ENCODE measurements at places on chromosomes 2 and 18.

- DNase-seq = no peak
Measured at GRCh38 chr2:151765760-151766410, 31.6 kb upstream of the NEB start.

DNA sequence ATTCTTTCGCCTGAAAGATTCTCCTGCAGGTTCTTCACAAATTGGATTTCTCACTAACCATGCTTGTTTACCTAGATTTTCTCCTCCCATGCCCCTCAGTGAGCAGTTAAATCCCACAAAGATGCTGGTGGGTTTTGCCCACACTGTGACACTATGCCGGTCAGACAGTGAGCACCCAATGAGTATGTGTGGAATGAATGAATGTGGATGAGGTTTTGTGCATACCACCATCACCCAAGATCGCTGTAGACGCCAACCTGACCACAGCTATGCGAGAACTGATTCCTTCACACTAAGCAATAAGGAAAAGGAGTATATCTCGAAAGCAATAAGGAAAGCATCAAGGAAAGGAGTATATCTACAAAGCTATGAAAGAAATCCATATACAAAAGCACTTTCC is 116.7 kb downstream of the PID1 start:
- no peak for DNase-seq

GRCh38 chr18:77320971-77321559 is 71.4 kb downstream of the GALR1 start:
- no peak for DNase-seq

DNA sequence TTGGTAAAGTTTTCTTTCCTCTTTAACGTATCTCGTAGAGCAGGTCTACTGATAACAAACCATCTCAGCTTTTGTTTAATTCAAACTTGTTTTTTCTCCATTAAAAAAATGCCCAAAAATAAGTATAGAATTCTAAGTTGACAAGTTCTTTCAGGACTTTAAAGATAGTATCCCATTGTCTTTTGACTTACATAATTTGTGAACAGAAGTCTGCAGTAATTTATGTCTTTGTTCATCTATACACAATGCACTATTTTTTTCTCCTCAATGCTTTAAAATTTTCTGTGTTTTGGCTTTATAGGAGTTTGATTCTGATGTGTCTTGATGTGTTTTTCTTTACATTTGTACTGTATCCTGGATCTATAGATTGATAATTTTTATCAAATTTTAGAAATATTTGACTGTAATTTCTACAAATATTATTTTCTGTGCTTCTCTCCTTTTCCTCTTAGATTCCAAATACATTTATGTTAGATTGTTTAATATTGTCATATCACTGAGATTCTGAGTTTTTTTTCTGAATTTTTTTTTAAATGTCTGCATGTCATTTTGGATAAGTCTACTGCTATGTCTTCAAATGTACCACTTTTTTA is 143.3 kb downstream of the FTCDNL1 start:
- no peak for DNase-seq

GRCh38 chr2:70716131-70716743 is 51.8 kb downstream of the ADD2 start:
- no peak for DNase-seq

DNA sequence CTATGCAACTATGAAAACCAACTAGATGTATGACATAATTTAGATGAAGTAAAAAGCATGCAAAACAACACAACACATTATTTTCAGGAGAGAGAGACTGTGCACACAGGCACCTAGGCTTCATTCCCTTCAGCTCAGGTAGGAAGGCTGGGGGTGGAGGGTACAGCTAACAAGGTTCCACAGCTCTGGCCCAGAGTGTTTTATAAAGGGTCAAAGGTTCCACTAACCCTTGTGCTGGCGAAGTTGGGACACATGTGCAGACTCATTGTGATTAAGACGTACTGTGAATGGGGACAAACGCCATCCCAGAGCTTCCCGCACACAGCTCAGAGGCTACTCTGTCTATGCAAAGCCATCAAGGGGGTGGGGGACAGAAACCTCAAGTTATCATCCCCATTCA is 19.1 kb downstream of the CCDC93 start:
- DNase-seq = no peak

- DNase-seq = no peak
Measured at GRCh38 chr2:19456705-19457309, 98.4 kb upstream of the OSR1 start.

All from mammary epithelial cell (primary cell).